ENCODE measurements at places on chromosomes 12 and 14.

GRCh38 chr14:49036984-49037516, 549.1 kb downstream of the RPS29 start:
- no peak for DNase-seq

DNA sequence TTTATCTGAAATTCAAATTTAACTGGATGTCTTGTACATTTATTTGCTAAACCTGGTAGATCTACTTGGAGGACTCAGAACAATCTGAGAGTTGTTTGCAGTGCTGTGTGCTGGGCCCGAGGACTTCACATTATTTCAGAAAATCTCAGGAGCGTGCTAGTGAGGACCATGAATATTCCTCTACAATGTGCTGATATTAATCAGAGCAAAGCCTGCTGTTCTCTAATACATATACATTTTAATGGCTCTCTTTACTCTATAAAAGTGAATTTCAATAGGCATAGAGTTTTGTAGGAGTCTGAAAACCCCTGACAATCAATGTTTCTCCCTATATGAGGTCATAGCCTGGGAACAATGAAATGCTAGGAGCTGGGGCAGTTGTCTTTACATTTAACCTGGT, 144.3 kb downstream of the NEDD1 start:
- DNase-seq, result no peak

DNA sequence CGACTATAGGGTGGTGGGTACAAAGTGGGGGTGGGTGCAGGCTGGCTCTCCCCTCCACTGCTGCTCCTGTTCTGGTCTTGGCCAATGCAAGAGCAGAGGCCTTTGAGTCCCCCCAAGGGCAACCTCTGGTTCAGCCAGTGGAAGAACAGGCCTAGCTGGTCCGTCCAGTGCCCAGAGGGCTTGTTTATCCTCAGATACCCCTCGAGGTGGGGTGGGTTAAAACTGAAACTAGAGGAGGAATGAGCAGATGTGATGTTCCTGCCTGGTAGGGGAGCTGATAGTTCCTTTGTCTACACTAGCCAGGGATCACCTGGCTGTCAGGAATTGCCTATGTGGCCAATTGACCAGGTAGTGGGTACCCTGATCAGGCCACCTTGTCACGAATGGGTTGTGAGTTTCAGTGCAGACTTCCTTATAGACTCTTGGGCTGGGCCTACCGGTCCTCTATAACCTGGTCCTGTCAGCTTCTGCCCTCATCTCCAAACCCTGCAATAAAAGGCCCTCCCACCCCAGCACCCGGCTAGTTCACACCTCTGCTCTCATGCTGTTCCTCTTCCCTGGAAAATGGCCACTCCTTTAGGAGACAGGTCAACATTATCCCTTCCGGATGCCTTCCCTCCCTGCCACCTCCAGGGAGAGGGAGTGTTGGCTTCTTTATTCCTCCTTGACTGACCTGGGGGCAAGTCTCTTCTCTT, 10.7 kb upstream of the HSP90AA1 start:
- no peak for DNase-seq

- DNase-seq, result no peak
Observed at GRCh38 chr12:93403988-93404803, 26.5 kb downstream of the NUDT4 start.

DNA sequence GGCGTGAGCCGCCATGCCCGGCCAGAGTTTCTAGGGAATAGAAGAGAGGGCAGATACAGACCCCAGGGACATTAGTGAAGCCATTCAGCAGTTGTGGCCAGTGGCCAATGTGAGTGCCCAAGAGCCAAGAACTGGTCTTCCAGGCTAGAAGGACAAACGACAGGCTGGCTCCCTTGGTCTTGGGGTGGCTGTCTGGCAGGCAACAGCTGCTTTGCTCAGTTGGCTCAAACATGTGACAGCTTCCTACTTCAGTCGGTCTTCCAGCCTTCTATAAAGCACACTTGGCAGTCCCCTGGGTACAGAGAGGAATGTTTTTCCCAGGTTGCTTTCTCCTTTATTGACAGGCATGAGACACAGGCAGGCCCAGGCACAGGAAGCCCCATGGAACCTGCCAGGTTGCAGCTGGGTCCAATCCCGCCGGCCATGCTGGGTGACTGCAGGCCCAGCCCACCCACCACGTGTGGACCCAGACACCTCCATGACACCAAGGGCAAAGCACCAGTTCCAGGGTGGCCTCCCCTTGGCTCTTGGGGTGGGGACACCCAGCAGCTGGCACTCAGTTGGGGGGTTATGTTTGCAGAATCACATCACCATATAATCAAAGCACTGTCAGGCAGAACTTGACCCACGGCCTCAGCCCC, 15.4 kb downstream of the CHGA start:
- DNase-seq, result no peak

DNA sequence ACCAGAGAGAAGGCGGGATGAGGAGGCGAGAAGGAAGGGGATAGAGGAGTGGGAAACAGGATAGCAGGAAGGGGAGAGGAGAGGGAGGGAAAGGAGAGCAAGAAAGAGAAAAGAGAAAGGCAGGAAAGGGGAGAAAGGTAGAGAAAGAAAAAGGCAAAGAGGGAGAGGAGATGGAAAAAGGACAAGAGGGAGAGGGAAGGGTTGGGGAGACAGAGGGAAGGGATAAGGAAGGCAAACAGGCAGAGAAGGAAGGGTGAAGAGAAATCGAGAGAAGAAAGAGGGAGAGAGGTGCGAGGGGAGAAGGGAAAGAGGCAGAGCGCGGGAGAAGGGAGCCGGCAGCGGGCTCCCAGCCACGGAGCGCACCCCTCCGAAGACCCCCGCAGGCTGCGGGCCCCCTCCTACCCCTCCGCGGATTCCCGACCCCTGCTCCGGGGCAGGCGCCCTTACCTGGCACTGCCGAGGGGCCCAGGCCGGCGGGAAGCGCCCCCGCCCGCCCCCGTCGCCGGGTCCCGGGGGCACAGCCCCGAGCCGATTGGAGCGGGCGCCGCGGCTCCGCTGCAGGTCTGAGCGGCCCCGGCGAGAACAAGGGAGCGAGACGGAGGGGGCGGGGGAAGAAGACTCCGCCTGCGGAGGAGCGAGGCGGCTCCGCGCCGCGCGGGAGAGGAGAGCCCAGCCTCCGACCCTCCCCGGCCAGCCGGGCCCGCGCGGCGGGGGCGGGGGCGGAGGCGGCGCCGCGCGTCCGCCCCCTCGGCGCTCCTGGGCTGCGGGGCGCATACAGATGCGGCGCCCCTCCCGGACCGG, at the start of gene CDH24:
Gene CDH24 (minus strand): TSS at position 565 of the 801 bp plus-strand sequence. CDS start 1,787 bp downstream, outside the sequence.
- DNase-seq, result no peak

DNA sequence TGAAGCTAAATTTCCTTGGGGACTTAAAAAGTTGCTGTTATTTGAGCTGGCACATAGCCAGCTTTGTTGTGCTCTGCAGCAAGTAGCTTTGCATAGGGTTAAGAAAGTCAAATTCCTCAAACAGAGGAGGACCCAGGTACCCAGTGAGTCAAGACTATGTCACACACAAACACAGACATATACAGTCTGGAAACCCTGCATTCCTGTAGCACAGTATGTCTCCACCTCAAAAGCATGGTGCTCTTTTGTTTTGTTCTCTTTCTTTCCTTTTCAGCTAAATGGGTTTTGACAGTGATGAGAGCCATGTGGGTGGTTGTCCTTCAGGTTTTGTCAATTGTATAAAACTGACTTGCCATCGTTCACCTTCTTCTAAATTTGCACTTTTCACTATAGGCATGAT, 179.6 kb upstream of the DIO2 start:
- no peak for DNase-seq

GRCh38 chr12:109721276-109721675, 7.7 kb downstream of the FAM222A start:
- DNase-seq, result no peak

GRCh38 chr14:100754020-100754419, 27.3 kb downstream of the DLK1 start:
- DNase-seq, result no peak

- no peak for DNase-seq
Observed at GRCh38 chr14:98207415-98207814, 1064.6 kb downstream of the BCL11B start.

- no peak for DNase-seq
Observed at GRCh38 chr14:19920021-19920657, at the start of gene OR4K5. OR4K5 (plus strand) TSS chr14:19920607; CDS start chr14:19920607, 0 bp downstream.

- no peak for DNase-seq
Observed at GRCh38 chr14:101197595-101198397, 294.3 kb upstream of the RTL1 start.

DNA sequence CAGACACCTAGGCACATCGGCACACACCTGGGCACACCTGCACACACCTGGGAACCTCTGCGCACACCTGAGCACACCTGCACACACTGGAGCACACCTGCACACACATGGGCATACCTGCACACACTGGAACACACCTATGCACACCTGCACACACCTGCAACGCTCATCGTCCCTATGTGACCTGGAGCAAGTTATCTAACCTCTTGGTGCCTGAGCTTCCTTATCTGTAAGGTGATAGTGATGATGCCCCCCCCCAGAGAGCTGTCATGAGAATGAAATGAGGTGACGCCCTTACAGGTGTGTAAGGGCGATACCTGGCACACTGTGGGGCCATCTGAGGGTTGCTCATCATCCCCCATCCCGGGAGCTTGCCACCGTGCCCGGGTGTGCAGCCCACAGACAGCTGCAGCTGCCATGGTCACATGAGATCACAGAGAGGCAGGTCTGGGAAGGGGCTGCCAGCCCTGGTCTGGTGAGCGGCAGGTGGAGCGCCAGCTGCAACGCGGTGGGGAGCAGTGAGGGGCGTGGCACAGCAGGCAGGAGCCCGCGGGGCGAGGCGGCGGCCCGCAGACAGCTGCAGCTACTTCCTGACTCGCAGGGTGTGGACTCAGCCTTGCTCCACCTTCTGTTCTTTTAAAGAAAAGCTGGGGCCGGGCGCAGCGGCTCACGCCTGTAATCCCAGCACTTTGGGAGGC, 59.9 kb upstream of the FBRSL1 start:
- peak; percentile 84 for DNase-seq

GRCh38 chr14:97866664-97867063, 1069.5 kb downstream of the VRK1 start:
- no peak for DNase-seq

DNA sequence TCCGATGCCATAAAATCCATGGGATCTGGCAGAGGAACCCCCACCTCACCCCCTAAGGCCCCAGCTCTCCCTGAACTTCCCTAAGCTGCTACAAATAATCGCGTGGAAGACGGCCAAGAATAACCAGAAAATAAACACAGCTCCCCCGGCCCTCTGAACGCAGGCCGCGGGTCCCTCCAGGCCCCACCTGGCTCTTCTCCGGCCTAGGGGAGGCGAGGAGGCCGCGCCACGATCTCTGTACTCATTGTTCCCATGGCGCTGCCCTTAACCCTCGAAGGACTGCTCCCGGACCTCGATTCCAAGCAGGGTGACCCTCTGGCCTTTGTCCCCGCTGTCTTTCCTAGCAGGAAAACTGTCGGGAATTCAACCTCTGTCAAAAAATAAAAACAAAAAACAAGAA, 33.9 kb upstream of the TBX5 start:
- no peak for DNase-seq

DNA sequence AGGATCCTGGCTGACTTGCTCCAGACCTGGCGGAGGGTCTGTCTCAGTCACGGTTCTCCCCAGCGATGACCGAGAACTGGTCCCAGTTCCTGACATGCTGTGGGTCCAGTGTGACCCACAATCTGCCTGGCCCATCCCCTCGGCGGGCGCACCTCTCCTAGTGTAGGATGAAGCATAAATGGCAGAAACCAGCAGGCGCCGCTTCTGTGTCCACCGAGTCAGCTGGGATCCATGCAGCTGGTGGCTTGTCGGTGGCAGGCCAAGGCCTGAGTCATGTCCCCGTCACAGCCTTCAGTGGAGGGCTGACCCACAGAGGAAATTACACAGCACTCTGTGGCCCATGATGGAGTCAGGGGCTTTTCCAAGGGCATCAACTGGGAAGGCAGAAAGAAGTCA, 38.5 kb downstream of the NFKBIA start:
- DNase-seq, result no peak

GRCh38 chr12:38113991-38114390, 202.6 kb upstream of the ALG10B start:
- no peak for DNase-seq

DNA sequence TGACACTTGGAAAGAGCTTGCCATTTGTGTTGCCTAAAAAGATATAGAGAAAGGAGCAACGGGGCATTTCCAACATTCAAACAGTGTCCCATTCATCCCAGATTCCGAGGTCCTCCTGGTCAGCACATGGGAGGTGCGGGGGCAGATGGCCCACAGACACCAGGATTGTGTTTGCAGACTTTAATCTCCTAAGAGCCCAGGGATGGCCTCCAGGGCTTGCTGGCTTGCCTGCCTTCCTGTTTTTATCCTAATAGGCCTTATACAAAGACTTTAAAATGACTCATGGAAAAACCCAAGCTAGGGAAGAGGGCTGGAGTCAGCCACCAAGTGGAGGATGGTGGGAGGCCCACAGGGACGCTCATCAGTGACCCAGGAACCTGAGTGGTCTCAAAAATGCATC, 21.5 kb upstream of the FAM181A start:
- DNase-seq, result no peak

GRCh38 chr12:18849080-18849479, 111.2 kb downstream of the CAPZA3 start:
- DNase-seq, result no peak

- no peak for DNase-seq
Observed at GRCh38 chr12:58957298-58957697, 37.0 kb upstream of the LRIG3 start.

GRCh38 chr12:92257261-92257660, 111.6 kb upstream of the BTG1 start:
- no peak for DNase-seq

GRCh38 chr12:26580619-26581018, 252.4 kb downstream of the ITPR2 start:
- DNase-seq, result no peak

DNA sequence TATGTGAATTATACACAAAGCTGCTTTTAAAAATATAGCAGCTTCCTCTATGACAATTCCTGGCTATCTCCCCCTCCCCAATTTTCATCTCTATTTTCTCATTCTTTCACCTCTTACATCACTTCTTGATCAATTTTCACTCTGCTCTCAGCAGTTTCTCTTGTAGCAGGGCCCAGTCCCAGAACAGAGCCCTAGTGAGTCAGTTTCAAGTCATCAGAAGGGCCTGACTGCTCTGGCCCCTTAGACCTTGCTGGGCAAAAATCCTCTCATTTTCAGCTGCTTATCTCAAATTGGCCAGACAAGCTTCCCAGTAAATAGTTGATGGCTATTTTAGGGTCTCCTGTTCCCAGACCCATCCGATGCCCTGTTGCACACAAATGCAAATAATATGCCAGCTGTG, 101.4 kb downstream of the TTC7B start:
- no peak for DNase-seq

GRCh38 chr12:116426391-116427136, 132.6 kb upstream of the MAP1LC3B2 start:
- DNase-seq, result no peak

- no peak for DNase-seq
Observed at GRCh38 chr14:95328729-95329503, 9.2 kb upstream of the CLMN start.

GRCh38 chr12:93434256-93434865, 7.4 kb downstream of the UBE2N start:
- DNase-seq, result no peak

DNA sequence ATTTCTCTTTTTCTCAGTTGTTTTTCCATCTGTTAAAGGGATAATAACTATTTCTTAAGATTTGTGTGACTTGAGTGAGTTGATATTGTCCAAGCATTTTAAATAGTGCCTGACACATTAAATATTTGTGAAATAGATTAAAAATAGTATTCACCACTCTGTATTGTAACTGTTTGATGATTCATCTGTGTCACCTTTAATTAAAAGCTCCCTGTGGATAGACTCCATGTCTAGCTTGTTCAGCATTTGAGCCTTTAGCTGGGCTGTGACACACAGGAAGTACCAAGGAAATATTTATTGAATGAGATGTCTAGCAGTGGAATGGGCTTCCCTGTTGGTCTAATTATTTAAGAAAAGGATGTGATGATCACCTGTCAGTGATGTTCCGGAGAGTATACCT, 1.8 kb upstream of the GLIPR1L2 start:
- DNase-seq, result no peak

- no peak for DNase-seq
Observed at GRCh38 chr14:54894995-54895394, 7.6 kb downstream of the GCH1 start.

Measured in NCI-H1092 (cell line).